ENCODE measurements at places on chromosomes 16 and 17.

DNA sequence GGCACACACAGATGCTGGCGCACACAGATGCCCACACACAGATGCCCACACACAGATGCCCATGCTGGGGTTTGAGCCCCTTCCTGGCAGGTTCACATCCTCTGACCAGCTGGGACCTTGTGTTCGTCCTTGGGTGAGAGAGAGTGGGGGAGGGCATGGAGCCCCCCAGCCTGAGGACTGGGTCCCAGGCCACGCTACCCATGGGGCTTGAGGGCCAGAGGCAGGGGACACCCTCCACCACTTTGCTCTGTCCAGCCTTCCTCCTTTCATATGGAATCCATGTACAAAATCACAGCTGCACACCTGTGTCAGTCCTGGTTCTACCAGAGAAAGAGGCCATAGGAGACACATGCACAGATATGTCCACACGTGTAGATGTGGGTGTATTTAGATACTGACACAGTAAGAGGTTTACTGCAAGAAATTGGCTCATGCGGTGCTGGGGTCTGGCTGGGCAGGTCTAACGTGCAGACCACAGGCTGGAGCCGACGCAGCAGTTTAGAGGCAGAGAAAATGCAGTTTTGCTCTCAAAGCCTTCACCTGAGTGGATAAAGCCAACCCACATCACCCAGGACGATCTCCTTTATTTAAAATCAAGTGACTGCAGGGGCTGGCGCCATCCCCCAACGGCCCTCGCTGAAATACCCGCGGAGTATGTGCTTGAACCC lies 10.8 kb downstream of the SLC22A31 start:
- no peak for DNase-seq
- H3K4me1 ChIP-seq = no peaks in the 10 kb centered on the region
- H3K4me3 ChIP-seq = no peak overlapping the region

DNA sequence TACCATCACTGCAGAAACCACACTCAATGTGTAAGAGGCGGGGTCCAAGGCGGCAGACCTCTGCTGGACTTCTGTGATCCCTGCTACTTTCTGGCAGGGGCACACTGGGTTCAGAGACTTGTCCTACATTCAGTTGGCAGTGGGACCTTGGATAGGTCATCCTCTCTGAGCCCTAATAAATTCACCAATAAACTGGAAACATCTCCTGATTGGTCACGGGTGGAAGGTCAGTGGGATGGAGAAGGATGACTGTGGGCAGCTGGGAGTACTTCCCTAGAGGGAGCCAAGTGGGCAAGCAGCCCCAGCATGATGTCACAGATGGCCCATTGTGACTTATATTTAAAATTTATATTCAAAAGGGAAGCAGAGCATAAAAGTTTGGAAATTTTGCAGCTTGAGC lies 49.7 kb downstream of the RNF112 start:
- no peak overlapping the region for H3K27ac ChIP-seq
- H3K36me3 ChIP-seq = no peaks in the 10 kb centered on the region
- no peak overlapping the region for H3K4me3 ChIP-seq
- no peaks in the 10 kb centered on the region for H3K27me3 ChIP-seq
- peaks cover 2% of the 10 kb centered on the region for H3K4me1 ChIP-seq
- peak; percentile 37 for DNase-seq

DNA sequence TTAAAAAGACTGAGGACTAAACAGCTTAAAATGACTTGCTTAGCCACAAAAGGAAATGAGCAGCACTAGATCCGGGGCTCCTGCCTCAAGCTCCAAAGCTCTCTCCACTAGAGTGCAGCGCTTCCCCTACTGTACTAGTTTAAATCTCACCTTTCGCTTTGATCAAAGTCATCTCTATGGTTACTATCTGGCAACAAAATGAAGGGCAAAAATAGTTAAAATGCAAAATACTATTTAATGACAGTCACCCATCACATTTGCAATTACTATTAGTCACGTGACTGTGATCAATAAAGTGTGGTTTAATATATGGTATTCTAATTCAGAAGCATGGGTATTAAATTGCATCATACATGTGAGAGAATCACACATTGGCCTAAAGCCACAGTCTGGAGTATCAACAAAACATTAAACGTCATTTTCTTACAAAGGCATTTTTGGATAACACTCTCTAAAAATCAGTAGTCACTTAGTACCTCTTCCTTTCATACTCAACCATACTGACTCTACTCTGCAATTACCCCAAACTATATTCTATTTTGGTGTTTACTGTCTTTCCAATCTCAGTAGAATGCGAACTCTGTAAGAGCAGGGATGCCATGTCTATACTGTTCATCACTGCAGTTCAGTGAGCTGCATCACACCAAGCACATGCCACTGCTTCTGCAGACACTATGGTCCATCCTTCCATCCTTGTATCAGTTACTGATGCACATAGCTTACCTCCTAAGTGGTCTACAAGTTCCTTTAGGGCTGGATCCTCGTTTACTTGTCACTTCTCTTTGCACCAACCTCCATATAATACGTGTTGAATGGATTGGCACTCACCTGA lies 6.2 kb downstream of the PSMD12 start:
- DNase-seq = peak; percentile 29
- no peak overlapping the region for H3K27ac ChIP-seq
- peaks cover 5% of the 10 kb centered on the region for H3K36me3 ChIP-seq
- H3K4me1 ChIP-seq = peaks cover 15% of the 10 kb centered on the region
- no peaks in the 10 kb centered on the region for H3K27me3 ChIP-seq

GRCh38 chr17:64639516-64639915 lies 22.6 kb downstream of the SMURF2 start:
- no peak for DNase-seq
- H3K27me3 ChIP-seq = no peaks in the 10 kb centered on the region
- H3K27ac ChIP-seq = no peak overlapping the region
- H3K4me3 ChIP-seq = no peak overlapping the region
- H3K36me3 ChIP-seq = peaks cover 3% of the 10 kb centered on the region

DNA sequence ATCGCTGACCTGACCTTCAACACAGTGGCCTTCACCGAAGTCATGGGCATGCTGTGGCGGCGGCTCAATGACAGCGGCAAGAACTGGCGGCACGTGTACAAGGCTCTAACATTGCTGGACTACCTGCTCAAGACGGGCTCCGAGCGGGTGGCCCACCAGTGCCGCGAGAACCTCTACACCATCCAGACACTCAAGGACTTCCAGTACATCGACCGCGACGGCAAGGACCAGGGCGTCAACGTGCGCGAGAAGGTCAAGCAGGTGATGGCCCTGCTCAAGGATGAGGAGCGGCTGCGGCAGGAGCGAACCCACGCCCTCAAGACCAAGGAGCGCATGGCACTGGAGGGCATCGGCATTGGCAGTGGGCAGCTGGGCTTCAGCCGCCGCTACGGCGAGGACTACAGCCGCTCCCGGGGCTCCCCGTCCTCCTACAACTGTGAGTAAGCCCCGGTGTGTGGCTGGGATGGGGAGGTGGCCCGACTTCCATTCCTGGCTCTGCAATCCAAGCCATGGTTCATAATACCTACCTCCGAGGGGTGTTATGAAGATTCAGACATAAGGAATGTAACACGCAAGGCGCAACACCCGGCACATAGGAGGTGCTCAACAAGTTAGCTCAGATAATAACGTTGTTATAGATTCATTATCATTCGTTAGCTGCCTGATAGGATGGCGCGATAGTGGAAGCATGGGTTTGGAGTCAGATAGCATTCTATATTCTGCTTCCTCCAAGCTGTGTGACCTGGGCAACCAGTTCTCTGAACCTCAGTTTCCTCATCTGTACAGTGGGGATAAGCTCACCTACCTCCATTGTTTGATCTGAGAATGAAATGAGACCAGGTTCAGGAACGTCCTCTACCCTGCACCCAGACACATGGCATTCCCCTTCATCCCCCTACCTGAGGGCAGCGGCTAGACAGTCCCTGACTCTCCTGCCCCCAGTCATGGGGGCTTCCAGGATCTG lies 4.4 kb downstream of the EPN3 start:
- DNase-seq = no peak
- H3K4me3 ChIP-seq = no peak overlapping the region
- peaks cover 4% of the 10 kb centered on the region for H3K4me1 ChIP-seq
- H3K27ac ChIP-seq = no peak overlapping the region

DNA sequence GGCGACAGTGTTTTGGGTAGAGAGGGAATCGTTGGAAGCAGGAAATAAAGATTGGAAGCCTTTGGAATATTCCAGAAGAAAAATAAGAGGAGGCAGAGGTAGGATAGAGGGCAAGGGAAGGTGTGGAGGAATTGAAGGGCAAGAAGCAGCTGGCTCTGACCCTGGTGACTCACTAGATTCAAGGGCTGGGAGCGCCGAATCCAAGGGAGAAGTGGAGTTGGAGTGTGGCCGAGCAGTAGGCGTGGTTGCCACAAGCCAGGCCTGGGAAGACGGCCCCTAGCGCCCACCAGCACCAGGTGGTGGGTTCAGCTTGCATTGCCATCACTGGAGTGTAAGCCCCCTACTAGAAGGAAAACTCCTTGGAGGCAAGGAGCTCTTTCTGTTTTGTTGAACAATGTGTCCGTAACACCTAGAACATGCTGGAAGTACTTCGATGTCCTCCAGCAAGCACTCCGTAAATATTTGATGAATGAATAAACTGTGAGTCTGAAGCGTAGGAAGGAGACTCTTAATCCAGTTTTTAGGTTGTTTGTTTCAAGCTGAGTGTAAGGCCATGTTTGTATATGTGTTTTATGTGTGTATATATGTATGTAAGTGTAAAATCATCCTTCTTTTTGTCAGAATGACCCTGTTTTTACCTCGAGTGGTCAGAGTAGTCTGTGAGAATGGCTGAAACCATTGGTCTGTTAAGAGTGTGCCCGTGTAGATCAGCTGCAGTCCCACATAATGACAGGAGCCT lies 139.5 kb downstream of the CMIP start:
- H3K27ac ChIP-seq = no peak overlapping the region
- H3K4me3 ChIP-seq = no peak overlapping the region
- no peak for DNase-seq
- no peaks in the 10 kb centered on the region for H3K36me3 ChIP-seq

DNA sequence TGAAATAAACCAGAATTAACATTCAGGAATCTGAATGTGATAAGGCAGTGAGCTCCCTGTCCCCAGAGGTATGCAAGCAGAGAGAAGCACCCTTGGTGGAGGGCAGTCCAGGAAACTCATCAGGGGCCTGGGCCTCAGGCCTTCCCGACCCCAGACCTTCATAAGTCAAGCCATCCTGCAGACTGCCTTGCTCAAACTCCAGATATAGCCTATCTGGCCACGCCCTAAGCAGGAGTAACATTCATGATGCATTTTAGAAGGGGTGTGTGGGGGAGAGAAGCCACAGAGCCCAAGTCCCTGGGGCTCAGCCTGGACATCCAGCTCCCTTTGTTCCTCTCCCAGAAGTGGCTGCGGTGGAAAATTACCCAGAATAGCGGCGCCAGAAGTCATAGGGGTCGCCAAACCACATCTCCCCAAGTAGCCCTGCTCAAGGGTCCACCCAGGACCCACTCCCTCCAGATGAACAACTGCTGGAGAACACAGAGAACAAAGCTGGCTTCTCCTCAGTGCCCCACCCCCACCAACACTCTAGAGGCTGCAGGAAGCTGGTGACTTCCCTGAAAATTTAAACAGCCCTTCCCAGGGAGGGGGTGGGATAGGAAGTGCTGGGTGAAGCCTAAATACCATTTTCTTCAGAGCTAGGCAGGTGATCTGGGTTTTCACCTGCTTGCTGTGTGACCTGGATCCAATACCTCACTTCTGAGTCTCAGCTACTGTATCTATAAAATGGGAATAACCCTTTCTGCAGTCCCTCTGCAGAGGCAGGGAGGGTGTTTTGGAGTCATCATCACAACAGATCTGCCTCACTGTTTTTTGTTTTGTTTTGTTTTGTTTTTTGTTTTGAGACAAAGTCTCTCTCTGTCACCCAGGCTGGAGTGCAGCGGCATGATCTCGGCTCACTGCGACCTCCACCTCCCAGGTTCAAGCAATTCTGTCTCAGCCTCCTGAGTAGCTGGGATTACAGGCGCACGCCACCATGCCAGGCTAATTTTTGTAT lies 1.5 kb upstream of the SREBF1 start:
- peak overlapping the region; percentile 95 for H3K27ac ChIP-seq
- DNase-seq = peak; percentile 59
- peaks cover 56% of the 10 kb centered on the region for H3K4me1 ChIP-seq
- H3K4me3 ChIP-seq = no peak overlapping the region
- H3K36me3 ChIP-seq = no peaks in the 10 kb centered on the region

DNA sequence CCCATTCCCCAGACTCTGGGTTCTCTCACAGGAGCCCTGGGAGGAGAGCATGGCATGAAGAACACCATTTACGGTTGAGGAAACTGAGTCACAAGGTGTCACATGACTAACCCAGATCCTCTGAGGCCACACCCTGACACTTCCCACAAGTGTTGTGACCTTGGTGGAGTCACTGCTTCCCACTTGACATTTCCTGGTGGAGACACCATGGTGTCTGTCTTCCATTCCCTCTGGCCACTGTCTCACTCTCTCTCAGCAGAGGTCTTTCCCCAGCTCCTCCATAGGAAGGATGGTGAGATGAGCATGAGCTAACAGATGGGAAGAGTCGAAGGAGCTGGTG lies 116.2 kb downstream of the GNAO1 start:
- no peak overlapping the region for H3K4me3 ChIP-seq
- no peaks in the 10 kb centered on the region for H3K27me3 ChIP-seq
- H3K4me1 ChIP-seq = no peaks in the 10 kb centered on the region

- no peaks in the 10 kb centered on the region for H3K36me3 ChIP-seq
- no peaks in the 10 kb centered on the region for H3K4me1 ChIP-seq
- no peak overlapping the region for H3K27ac ChIP-seq
- peaks cover 21% of the 10 kb centered on the region for H3K27me3 ChIP-seq
- H3K4me3 ChIP-seq = no peak overlapping the region
Measured at GRCh38 chr17:50198026-50198669, 3.3 kb downstream of the COL1A1 start.

DNA sequence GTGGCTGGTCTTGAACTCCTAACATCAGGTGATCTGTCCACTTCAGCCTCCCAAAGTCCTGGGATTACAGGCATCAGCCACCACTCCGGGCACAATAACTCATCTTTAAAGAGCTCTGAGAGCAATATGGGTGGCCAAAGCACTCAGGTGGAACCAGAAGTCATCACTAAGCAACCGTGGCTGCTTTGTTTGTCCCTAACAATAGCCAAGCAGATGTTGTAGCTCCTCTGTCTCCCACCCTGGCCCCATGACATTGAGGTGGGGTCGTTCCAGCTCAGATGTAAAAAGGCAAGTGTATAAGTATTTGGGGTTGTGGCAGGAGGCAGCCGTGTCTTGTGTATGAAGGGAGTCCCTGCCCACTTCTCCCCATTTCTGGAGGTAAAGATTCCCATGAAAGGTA lies 3.7 kb upstream of the SCIMP start:
- H3K36me3 ChIP-seq = no peaks in the 10 kb centered on the region
- no peaks in the 10 kb centered on the region for H3K27me3 ChIP-seq
- H3K27ac ChIP-seq = no peak overlapping the region
- no peak for DNase-seq
